ENCODE measurements at places on chromosomes 6 and 20.

DNA sequence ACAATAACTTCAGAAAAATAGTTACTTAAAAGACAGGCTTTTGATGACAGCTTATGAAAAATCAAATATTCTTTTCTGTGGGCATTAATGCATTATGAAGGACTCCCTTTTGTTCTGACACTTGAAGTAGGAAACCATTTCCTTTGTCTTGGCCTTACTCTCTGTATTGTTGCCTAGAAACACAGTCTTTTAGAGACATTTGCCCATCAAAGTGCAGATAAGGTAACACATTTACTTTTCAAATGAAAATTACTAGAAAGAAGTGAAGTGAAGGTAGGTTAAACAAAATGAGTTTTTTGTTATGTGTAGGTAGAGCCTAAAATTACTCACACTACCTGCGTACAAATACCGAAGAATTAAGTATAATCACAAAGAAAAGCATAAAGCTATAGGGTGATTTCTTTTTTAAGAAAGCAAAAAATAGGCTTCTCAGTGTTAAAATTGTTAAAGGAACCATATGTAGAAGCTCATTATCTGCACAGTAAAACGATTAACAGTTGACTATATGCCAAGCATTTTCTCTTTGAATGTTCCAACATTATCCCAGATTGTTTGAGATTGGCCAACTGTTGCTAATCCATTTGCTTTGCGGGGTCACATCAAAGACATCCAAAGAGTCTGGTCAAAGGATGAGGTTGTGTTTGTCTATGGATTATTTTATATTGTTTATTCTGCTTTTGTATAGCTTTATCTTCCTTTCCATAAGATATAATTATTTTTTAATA, 542.0 kb upstream of the RNF217 start:
- DNase-seq, result no peak

DNA sequence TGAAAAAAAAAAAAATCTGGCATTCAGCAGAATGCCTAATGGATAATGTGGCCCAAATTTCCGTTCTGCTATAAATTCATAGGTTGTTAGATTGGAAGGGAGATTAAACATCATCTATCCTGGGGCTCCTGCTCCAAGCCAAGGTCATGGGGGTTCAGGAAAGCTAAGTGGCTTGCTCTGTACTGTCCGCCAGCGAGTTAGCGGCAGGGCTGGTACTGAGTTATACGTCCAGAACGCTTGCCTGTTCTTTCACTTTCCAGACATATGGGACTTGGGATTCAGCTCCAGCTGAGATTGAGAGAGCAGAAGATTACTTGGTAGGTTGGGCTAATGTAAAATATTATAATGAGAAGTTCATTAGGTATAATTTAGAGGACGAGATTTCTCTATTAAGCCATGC, 858 bp downstream of the RWDD1 start:
- no peak for DNase-seq

- DNase-seq, result no peak
Measured at GRCh38 chr6:154380741-154381140, 24.1 kb upstream of the IPCEF1 start.

- DNase-seq, result no peak
Measured at GRCh38 chr6:132410830-132411229, 9.6 kb upstream of the MOXD1 start.

DNA sequence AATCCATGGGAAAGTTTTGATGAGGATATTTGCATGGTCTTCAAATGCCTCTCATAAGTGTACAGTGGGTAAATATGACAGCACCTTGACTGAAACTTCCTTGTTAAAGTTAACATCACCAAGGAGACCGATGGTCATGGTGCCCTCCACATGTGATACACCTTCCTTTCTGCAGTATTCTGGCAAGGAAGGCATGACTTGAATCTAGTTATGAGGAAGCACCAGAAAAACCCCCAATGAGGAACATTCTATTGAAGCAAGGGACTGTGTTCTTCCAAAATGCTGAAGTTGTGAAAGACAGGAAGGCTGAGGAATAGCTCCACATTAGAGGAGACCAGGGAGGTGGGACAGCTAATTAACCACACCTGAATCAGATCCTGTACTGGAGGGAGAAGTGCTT, 118.3 kb downstream of the SLC24A3 start:
- no peak for DNase-seq

GRCh38 chr6:1770968-1771723, 161.4 kb downstream of the FOXC1 start:
- DNase-seq, result no peak

DNA sequence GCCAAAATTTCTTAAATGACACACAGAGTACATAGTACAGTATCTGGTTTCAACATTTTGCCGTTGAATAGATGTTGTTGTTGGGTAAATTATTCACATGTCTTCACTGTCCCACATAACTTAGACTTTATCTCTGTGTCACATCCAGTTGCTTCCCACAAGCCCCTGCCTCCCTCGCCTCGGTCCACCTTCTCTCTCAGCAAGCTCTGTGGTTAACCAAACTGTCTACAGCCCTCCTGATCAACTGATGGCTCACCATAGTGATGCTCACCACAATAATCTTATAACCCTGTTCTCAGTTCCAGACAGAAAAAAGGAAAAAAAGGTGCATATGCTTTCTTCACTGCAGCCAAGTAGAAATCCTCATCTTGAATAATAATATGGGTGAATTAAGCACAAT, 23.0 kb downstream of the IL17F start:
- no peak for DNase-seq

DNA sequence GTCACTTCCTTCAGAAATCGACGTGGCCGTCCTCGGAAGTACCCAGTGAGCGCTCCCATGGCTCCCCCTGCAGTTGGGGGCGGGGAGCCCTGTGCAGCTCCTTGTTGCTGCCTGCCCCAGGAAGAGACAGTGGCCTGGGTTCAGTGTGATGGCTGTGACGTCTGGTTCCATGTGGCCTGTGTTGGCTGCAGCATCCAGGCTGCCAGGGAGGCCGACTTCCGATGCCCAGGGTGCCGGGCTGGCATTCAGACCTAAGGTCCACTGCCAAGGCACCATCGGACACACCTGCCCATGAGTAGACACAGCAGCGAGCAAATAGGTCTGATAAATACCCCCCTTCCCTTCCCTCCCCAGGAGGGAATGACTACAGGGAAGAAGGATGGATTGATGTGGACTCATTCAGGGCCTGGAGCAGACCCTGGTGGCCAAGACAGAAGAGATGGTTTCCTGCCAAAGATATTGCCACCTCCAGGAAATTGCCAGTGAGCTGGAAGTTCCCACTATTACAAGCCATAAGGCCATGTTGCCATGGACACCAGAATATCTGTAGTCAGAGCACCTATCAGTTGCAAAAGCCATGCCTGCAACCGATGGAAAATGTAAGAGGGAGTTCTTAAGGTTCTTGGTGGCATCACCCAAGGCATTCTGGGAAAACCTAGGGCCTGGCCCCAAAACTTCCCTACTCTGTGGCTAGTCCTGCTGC, 4.2 kb downstream of the TCF19 start:
- no peak for DNase-seq

GRCh38 chr6:166633732-166634535, 6.9 kb upstream of the RPS6KA2 start:
- DNase-seq, result no peak

DNA sequence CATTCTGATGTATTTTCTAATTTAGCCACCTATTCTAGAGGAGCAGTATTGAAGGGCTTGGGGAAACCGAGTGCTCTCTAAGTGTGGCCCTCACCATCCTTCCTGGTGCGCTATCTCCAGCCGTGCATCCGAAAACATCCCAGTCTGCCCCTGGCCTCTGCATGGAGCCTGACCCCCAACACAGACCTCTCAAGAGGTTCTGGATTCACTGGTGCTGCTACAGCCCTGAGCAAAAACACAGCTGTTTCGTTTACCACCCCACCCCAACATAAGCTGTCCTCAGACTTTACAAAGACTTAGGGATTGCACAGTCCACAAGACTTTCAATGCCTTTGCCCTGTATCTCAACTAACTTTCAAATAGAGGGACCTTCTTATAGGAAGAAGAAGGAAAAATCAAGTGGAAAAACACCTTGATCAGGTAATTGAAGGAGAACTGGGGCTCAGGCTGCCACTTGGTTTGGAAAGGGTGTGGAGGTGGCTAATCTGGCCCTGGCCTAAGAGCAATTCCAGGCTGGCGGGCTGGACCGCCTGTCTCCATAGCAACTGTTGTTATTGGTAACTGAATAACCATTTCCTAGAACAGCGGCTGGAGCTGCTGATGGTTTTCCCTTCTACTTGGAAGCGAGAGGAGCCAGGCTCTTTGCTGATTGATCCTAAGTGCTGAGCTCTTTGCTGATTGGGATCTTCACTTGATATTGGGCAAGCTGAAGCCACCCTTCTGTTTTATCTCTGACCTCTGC, 90.2 kb upstream of the TOX2 start:
- no peak for DNase-seq

GRCh38 chr6:80319196-80319595, 212.7 kb downstream of the BCKDHB start:
- no peak for DNase-seq

GRCh38 chr6:18100296-18100695, 22.2 kb downstream of the NHLRC1 start:
- no peak for DNase-seq

DNA sequence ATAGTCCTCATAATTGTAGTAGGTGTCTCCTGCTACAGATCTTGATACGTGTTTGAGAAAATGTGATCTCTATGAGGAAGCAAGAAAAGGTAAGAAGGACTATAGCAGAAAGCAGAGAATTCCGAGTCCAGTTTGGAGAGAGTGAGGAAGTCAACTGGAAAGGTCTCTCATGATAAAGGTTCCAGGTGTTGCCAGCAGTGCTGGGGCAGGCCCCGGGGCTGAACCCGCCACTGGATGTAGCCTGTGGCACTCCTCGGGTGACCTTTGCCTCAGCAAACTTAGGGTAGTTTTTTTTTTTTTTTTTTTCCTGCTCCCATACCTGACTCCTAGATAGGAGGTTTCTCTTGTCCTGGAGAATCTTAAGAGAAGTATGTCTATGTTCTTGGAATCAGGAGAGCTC, 62.8 kb downstream of the FAM120B start:
- DNase-seq, result no peak

GRCh38 chr6:85126485-85127167, 323.3 kb upstream of the NT5E start:
- DNase-seq, result no peak

DNA sequence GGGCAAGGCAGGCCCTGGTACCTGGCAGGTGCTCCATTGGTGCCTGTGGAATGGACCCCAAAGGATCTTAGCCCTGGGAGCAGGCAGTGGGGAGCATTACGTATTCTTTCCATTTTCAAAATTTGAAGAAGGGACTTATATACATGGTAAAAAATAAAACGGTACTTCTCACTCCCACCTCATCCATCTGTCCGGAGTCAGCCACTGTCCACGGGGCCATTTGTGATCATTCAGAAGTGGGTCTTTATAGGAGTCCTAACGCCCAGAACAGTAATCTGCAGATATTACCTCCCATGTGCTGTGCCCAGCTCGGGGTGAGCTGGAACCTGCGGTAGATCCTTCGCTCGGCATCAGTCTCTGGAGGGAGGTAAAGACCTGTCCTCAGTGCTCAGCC, 110.4 kb downstream of the SYCP2 start:
- no peak for DNase-seq

GRCh38 chr6:149160943-149161342, 156.6 kb upstream of the TAB2 start:
- DNase-seq, result no peak

GRCh38 chr6:129908356-129908755, 47.2 kb upstream of the TMEM244 start:
- DNase-seq, result no peak

DNA sequence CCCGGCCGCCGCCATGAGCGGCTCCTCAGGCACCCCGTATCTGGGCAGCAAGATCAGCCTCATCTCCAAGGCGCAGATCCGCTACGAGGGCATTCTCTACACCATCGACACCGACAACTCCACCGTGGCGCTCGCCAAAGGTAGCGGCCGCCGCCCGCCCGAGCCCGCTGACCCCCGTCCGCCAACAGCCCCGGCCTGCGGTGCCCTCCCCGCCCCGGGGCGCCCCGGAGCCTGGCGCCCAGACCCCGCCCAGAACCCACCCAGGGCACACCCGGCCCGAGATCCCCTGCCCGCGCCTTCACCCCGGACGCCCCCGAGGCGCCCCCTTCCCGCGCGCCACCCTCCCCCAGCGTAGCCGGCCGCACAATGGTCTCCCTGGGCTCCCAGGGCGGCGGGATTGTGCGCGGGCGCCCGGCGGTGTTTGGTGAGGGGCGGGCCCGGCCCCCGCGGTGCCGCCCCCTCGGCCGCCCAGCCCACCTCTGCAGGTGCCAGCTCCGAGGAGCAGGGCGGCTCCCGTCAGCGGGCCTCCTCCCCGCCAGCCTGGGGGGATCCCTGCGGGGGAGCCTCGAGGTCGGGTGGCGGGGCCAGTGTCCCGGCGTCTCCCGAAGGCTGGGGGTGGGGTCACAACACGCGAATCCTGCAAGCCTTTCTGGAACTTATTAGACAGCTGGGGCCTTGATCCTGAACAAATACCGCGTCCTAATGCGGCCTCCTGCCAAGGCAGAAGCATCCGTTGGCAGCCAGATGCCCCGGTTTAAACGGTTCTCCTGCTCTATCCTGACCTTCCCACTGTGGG, 577 bp downstream of the LSM14B start:
- peak; percentile 31 for DNase-seq

- DNase-seq, result no peak
Measured at GRCh38 chr6:140001005-140001404, 626.6 kb upstream of the CITED2 start.

DNA sequence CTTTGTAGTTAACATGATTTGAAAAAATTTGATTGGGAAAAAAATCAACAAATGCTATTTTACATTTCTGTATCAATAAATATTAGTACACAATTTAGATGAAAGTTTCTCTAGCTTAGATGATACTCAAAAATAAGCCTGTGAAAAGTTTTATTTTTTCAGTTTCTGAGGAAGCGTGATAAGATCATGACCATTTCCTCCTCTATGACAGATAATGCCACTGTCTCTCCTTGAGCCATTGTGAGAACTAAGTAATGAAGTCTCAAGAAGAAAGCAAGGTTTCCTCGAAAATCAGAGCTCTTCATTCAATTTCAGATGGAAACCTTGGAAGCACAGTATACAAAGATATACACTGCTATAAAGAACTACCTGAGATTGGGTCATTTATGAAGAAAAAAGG, 395.0 kb downstream of the HDGFL1 start:
- DNase-seq, result no peak

DNA sequence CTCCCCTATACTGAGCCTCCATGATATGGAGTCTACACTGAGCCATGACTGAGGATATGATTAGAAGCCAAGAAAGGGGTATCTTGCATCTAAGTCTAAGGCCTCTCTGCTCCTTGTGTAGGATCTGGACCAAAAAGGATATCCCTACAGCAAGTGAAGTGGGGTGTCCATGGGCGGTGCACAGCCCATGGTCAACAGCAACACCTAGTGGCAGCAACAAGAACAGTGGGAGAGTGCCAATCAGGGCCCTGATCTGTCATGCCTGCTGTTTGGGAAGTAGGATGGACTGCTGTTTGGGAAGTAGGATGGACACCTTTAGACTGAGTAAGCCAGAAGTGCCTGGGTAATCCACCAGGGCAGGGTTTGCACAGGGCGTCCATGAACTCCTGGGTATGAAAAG, 22.4 kb downstream of the PTGIS start:
- no peak for DNase-seq

All from central memory CD4-positive, alpha-beta T cell (primary cell).